ENCODE measurements at places on chromosomes 7 and 10.

GRCh38 chr7:143846692-143847091, 55.3 kb downstream of the TCAF1 start:
- DNase-seq: no peak

- DNase-seq: no peak
Observed at GRCh38 chr7:27424749-27425148, 182.1 kb downstream of the EVX1 start.

GRCh38 chr10:71092812-71093401, 119.5 kb upstream of the UNC5B start:
- no peak for DNase-seq

DNA sequence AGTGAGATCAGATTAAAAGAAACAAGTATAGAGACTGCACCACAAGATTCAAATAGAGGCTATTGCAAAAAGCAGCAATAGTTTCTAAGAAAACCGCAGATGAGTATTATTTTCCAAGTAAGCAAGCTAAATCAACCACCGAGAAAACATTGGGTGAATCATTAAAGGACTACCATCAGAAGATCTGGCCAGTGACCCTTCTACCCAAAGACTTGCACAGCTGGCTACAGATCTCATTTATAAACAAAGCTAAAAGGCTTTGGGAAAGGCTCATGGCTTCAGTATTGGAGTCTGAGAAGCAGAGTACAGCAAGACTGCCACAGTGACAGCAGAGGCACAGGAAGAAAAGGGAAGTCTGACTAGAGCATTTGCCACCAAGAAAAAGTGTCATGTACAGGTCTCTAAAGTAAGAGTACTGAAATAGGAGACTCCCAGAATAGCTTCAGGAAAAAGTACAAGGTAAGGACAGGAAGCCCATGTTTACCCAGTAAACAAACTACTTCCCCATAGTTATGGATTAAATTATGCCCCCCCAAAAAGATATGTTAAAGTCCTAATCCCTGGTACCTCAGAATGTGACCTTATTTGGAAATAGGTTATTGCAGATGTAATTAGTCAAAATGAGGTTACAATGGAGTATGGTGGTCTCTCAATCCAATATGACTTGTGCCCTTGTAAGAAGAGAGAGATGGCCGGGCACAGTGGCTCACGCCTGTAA, 19.0 kb downstream of the STEAP1 start:
- DNase-seq: no peak

DNA sequence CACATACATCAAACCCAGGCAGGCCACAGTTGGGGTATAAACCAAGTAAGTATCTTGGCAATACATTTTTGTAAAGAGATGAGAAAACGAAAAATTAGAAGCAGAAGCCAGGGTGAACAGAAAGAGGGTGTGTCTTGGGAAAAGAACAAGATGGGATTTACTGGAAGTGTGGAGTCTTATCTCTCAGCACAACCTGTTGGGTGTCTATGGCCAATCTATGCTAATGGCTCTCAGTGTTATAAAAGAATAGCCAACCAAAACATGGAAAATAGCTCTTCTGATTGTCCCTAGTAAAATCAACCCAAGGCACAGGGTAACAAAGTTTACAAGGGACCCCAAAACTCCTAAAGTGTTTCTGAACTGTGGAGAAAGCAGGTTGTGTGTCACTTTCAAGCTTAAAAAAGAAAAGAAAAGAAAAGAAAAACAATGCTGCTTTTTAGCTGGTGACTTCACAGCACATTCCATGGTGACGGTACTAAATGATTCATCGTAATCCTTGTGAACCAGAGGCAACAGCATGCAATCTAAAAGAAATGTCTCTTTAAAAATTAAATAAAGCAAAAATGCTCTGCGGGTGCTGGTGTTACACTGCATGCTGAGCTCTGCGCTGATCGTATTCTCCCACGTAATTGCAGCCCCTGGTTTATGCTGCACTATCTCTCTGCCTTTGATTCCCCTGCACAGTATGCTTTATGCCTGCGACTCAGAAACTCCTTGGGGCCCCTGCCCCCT, 100.8 kb downstream of the C10orf90 start:
- DNase-seq: no peak

DNA sequence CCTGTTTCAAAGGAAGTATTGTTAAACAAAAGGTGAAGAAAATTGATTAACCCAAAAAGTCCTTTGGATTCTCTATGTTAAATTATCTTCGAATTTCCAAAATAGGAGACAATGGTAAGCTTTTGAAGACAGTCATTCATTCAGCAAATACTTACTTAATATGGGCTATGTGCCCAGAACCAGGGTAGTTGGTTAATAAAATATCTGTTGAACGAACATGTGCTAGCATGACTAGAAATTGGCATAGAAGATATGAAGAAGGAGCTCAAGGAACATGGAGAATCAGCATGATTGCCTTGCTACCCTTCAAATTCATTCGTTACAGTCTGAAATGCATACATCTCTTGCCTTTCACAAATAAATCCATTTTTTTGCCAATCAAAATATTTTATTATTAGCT, 123.1 kb upstream of the RHEB start:
- DNase-seq: no peak

GRCh38 chr10:34397324-34397723, 417.8 kb downstream of the PARD3 start:
- no peak for DNase-seq

DNA sequence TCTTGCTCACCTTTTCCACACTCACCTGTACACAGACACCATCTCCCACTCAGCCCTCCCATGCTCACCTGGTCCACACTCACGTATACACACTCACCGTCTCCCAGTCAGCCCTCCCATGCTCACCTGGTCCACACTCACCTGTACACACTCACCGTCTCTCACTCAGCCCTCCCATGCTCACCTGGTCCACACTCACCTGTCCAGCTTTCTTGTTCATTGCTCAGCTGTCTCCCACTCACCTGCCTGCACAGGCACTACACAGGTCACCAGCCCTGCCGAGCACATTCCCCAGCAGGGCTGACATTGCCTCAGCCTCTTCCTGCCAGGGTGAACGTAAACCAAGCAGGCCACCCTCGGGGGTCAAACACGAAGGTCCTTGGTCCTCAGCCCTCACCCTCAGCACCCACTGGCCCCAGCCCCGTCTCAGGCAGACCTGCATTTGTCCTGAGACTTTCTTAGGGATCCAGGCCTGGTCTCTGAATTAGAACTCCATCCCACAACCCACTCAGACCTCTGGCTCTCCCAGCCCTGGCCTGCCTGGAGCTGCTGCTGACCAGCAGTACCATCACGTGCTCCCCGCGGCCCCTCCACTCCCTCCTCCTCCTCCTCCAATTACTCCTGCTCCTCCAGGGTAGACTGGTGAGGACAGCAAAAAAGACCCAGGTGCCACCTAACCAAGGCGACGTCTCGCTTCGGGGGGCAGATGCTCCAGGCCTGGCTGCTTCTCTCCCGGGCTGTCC, 12.8 kb upstream of the DNAAF5 start:
- no peak for DNase-seq

DNA sequence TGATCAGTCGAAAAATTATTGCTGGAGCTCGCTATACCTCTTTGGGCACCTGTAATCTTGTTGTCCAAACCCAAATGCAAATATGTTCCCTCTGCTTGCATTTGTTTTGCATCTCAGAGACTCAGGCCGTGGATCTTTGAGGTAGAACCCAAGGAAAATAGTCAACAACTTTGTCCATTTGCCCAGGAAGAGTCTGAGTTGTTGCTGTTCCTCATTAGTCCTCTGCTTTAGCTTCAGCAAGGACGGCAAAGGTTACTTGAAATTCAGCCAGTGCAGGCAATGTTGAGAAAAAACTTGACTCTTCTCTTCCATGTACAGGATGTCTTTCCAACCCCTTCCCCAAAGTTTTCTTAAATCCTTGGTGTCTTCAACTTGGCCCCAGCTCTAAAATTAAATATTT, 45.8 kb downstream of the PDK4 start:
- DNase-seq: no peak
